ENCODE measurements at places on chromosomes 16 and 17. TPM values are rescaled to one million over a fixed set of nuclear protein-coding genes. Genes with fewer than 3 reads are reported as not detected.

The SLC6A4 gene
- 0.46 TPM for total RNA-seq

The OR3A3 gene
- total RNA-seq, result not detected

The DPEP2 gene
- not detected for total RNA-seq

The RNF222 gene
- total RNA-seq, result 1.4 TPM

The SMARCD2 gene
- total RNA-seq, result 226 TPM

The SLC47A1 gene
- total RNA-seq, result 2.9 TPM

The STX1B gene
- 1.1 TPM for total RNA-seq

The EMP2 gene
- 24.9 TPM for total RNA-seq

The KRTAP4-3 gene
- total RNA-seq, result not detected

The TEFM gene
- total RNA-seq, result 7.3 TPM

The IL34 gene
- total RNA-seq, result 0.63 TPM

The RANBP10 gene
- total RNA-seq, result 4.1 TPM

The NXN gene
- 117 TPM for total RNA-seq

The TMEM235 gene
- not detected for total RNA-seq

The SULT1A1 gene
- total RNA-seq, result 6.8 TPM

The GRN gene
- total RNA-seq, result 475 TPM

The GPT2 gene
- total RNA-seq, result 49.9 TPM

The KRT17 gene
- 21,525 TPM for total RNA-seq

The GRAP gene
- total RNA-seq, result 0.05 TPM

The CTRB1 gene
- not detected for total RNA-seq

The MPP3 gene
- total RNA-seq, result 4.9 TPM

The ATP5PD gene
- total RNA-seq, result 301 TPM

The HS3ST3A1 gene
- 2.5 TPM for total RNA-seq

The SMIM22 gene
- total RNA-seq, result 5.2 TPM

The PLA2G10 gene
- not detected for total RNA-seq

The PSMD11 gene
- 112 TPM for total RNA-seq

The B3GNT9 gene
- 11.4 TPM for total RNA-seq

The CD300C gene
- total RNA-seq, result not detected

The IL32 gene
- 10.9 TPM for total RNA-seq

The ITGA2B gene
- total RNA-seq, result 0.07 TPM

The CMTR2 gene
- total RNA-seq, result 13.0 TPM

The FBXO39 gene
- total RNA-seq, result 0.07 TPM

The CCL17 gene
- total RNA-seq, result not detected

The SAMD14 gene
- not detected for total RNA-seq

The TBC1D26 gene
- total RNA-seq, result not detected

The HS3ST4 gene
- not detected for total RNA-seq

The CSH1 gene
- not detected for total RNA-seq

The KRTAP9-8 gene
- total RNA-seq, result not detected

The WNT3 gene
- total RNA-seq, result 1.1 TPM

The CDRT15 gene
- not detected for total RNA-seq

The BBS2 gene
- total RNA-seq, result 35.9 TPM

The TMEM100 gene
- not detected for total RNA-seq

The MYOCD gene
- 0.07 TPM for total RNA-seq

The AOC2 gene
- 0.92 TPM for total RNA-seq

The SF3B3 gene
- 77.9 TPM for total RNA-seq

The C16orf92 gene
- total RNA-seq, result not detected

The GDPD3 gene
- 4.4 TPM for total RNA-seq

The CLEC3A gene
- total RNA-seq, result not detected

The TCAP gene
- 0.14 TPM for total RNA-seq

The UTS2R gene
- not detected for total RNA-seq

The VAMP2 gene
- total RNA-seq, result 5.9 TPM
